Activated CD4-positive, alpha-beta T cell treated with anti-CD3 and anti-CD28 coated beads, Interleukin-2, Interleukin-4, amounts not matched to agents 100 ng/mL and 50 ng/mL, durations not matched to agents 16 hours and 8 hours (primary cell): ENCODE measurements at places on chromosomes 7 and 10.

DNA sequence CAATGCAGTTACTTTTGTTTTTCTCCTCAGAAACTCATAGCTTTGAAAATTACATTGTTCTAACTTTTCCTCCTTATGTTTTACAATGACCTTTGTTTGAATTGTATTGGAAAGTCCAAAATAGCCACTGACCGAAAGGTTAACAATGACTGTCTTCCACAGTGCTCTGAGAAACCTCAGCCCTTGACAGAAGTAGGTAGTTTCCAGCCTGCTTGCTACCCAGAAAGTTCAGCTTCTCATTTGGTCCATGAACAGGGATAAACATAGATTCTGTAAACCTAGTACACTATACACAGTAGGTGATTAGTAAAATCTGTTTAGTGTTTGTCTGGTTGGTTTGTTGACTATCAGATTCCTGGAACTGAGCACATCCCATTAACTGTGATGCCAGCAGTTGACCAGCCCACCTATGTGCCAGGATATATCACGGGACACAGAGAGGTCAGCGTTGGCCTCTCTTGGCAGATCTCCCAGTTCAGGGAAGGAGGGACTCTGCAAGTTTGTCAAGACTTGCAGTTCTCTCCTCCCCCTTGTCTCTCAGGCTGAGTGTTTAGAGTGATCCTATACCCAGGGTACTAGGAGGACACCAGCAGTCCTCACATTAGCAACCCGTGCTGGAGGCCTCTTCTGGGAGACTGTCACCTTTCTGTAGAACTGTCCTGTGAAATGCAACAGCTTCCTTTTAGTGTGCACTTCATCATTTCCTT, 297.6 kb downstream of the ARHGAP12 start:
- no peak for DNase-seq

DNA sequence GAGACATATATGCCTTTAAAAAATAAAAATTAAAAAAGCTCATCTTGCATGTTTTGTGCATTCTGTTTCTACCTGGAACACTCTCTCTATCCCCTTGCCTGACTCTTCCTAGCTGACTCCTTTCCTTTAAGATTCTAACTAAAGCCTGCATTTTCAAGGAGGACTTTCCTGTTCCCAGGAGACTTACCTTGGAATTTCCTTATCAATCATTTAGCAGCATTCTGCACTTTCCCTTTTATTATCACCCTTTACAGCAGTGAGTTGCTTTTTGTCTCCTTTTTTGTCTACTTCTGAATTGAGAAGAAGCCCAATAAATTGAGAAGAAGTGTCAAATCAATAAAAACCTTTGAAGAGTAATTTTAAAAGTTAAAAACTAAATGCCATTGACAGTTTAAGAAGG, 142.2 kb upstream of the TMEM196 start:
- no peak for DNase-seq

DNA sequence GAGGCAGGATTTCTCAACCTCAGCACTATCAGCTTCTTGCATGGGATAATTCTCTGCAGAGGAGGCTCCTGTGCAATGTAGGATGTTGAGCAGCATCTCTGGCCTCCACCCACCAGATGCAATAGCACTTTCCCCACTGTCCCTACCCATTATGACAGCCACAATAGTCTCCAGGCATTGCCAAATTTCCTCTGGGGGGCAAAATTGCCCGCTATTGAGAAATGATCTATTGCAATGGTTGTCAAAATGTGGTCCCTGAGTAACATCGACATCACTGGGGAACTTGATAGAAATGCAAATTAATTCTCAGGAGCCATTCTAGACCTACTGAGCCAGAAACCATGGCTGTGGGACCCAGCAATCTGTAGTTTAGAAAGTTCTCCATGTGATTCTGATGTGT, 7.0 kb downstream of the KCNK18 start:
- DNase-seq, result no peak

DNA sequence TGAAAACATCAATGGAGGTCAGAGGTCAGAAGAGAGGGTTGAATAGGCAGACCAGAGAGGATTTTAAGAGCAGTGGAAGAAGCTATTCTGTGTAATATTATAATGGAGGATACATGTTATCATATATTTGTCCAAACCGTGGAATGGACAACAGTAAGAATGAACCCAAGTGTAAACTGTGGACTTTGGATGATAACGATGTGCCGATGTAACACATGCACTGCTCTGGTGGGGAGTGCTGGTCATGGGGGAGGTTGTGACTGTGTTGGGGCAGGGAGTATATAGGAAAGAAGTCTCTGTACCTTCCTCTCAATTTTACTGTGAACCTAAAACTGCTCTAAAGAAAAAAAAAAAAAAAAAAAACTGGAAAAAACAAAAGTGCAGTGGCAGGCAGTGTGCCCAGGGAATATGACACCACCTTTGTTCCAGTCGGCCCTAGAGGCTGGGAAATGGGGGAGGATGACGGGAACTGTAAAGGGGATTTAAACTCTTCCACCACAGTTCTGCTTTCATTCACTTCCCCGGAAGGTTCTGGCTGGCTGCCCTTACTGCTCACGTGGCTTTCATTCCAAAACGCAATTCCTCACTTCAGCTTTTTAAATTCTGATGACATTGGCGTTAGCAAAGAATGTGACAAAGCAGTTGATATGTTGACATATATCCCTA, 113.7 kb upstream of the ANKRD1 start:
- no peak for DNase-seq

DNA sequence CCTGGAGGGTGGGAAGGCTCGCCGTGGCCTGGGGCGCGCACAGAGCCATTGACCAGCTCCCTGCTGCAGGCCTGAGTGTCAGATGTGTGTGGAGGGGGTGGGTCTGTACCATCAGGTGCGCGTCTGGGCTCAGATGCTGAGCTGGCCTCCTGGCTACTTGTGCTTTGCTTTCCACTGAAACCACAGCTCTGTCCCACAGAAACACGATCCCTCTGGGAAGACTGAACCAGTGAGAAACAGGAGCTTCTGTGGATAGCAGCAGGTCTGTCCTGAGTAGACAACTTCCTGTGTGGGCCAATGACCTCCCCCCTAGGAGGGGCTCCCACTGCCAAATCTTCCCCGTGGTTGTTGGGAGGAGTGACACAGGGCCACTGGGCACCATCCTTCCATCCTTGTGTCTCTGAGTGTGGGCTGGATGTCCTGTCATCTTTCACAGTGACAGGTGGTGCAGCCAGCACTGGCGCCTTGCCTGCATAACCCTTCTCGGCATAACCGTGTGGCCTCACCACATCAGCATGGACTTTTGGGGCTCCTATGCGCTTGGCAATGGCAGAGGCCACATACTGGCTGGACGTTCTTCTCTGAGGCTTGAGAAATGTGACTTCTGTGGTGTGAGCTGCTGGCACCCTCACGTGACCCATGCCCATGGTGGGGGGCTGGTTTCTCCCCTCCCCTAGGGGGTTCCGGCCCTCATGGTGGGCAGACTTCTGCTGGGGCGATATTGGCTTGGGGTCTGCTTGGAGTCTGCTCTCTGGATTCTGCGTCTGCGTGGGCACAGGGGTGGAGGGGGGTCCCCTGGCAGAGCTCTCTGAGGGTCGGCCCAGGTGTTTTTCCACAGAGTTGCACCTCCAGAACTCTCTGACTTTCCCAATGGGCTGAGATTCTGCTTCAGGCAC, 245.5 kb upstream of the GRB10 start:
- no peak for DNase-seq

DNA sequence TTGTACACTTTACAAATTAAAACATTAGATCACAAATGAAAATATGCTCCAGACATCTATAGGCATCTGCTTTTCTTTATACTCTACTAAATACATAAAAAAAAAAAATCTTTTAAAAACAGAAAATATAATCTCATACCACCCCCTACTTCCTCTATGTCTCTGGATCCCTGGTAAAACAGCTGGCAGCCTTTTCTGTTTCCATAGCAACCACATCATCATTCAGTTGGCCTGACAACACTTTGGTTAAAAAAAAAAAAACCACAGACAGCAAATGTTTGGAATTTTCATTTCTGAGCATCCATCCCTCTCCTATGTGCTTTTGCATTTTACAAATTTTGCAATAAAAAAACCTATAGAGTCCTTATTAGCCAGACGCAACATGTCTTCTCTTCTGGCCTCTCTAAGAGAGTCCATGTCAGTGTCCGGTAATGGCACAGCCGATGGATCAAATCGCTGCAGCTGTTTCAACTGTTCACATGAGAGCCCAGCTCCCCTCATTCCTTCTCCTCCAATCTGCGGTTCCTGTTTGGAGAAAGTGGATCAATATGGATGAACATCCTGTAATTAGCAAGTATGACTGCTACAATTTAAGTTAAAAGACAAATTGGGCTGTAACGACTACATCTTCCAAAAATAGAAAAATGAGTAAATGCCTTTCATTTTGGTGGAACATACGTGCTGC, 105.6 kb downstream of the NSUN6 start:
- no peak for DNase-seq

DNA sequence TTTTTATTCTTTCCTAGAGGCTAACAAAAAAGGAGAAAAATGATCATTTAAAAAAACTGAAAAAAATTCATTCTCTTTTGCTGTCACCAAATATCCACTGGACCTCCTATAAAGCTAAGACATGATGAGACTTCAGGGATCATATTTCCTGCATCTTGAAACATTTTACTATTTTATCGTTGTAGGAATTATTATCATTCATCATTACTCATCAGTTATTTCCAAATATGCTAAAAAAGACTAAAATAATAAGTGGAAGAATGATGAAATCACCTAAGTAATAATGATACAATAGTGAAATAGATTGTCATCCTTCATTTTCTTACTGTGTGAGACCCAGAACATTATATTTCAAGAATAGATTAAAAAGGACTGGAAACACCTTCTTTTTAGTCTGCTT, 28.3 kb downstream of the TAF3 start:
- DNase-seq, result no peak

DNA sequence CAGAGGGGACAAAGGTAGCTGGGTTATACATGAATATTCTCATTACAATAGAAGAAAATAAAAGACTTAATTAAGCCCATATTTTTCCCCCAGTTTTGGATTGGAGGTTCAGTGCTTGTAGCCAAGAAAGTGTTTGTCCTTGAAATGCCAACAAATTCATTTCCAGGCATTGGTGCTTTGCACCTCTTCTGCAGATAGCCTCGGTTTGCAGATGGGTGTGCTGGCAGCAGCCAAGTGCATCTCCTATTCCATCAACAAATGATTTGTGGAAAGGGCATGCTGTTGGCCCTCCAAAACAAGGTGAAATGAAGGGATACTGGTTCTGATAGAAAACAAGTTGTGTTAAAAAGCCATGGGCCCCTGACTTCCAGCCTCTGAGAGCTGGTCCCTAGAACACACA, 187.3 kb downstream of the DPY19L1 start:
- no peak for DNase-seq

- no peak for DNase-seq
These were observed 1.5 kb downstream of the CPSF4 start for GRCh38 chr7:99440195-99440594.

- DNase-seq, result no peak
These were observed 196.8 kb downstream of the PTN start for GRCh38 chr7:137146552-137147337.

DNA sequence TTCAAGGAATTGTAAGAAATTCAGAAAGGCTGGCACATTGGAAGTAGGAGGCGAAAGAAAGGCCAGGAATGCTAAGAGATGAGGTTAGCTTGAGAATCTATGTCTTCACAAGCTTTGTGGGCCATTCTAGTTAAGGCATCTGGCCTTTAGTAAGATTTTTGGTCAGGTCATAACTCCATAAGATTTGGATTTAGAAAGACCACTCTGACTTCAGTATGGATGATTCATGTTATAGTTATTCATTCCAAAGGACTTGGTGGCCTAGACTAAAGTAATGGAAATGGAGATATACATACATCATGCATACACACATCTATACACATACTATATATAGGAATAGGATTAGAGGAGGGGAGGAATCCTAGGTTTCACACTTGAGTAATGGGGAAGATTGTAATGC, 77.5 kb downstream of the SEPTIN7 start:
- no peak for DNase-seq

DNA sequence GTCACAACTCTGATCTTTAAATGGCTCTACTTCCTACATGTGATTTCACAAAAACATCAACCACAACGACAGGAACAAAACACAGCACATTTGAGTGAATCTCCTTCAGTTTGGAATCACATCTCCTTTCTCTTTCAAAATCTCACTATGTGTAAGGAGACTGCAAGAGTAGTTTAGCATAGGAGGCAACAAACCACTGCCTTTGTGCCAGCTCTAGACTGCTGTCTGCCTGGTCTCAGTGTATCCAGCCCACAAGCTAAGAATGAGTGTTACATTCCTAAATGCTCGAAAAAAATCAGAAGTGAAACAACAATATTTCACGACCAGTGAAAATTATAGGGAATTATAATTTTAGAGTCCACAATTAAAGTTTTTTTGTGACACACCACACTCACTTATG, 217.0 kb upstream of the STEAP4 start:
- DNase-seq, result no peak

DNA sequence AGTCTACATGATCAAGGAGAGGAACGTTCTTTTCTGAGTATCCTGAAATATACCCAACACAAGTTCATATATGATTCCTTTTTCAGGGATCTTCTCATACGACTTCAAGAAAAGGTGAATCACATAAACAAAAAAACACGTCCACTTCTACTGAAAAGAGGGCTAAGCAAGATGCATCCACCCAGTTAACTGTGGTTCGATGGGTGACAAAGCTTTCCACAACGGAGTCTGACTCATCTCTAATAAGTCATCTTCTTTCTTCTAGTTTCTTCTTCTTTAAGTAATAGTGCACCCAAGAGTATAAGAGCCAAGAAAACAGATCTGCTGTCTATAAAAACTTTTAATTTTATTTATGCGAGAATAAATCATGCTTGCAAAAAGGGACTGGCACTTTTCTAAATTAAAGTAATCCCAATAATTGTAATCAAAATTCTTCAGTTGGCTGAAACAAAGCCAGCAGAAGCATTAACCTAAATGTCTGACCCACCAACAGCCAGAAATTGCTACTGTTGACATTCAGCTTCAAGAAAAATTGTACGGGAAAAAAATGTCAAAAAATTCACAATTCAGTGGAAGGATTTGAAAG, 146.9 kb upstream of the ANK3 start:
- DNase-seq, result peak; percentile 76

- no peak for DNase-seq
These were observed 544.3 kb upstream of the DPP6 start for GRCh38 chr7:153507885-153508284.

- DNase-seq, result no peak
These were observed 112.0 kb downstream of the UBE2H start for GRCh38 chr7:129840757-129841156.

GRCh38 chr10:670990-671389, 18.5 kb downstream of the DIP2C start:
- no peak for DNase-seq
